ENCODE measurements at places on chromosomes 5 and 9.

- DNase-seq = no peak
Observed at GRCh38 chr5:126009566-126009965, 413.6 kb upstream of the GRAMD2B start.

GRCh38 chr9:123642291-123643278 is 286.6 kb downstream of the CRB2 start:
- DNase-seq = no peak

DNA sequence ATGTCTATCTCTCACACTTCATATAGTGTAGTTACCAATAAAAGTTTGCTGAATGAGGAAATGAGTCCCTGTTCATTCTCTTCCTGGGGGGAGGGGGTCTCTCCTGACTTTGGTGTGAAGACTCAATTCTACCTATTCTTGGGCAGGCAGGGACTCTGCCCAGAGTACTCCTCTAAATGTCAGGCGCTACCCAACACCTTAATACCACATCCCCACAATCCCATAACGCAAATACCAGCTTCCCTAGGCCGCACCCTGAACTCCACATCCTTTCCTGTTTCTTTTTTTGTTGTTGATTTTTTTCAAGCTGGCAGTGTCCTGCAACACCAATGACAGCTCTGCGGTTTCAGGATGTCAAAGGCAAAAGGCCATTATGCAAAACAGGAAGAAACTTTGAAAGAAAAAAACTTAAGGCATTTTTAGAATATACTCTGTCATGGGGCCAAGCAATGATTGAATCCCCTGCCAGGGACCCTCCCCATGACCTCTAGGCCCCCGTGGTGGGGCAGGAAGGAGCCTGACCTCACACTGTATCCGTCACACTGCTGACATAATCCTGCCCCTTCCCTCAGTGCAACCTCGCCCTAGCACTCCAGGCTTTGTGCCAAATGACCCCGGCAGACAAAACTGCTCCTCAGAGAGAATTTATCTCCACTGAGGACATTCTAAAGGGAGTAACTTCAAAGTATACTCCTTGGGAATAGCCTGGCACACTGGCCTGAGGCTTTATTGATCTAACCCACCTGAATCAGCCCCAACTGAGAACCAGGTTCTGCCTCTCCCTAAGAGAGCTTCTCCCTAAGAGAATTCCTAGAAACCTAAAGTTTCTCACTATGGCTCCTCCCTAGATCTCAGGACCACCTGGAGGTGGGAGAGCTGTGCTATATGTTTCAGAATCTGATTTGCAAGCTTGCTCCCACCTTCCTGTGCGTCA is 8.0 kb downstream of the B4GALT1 start:
- DNase-seq = no peak

DNA sequence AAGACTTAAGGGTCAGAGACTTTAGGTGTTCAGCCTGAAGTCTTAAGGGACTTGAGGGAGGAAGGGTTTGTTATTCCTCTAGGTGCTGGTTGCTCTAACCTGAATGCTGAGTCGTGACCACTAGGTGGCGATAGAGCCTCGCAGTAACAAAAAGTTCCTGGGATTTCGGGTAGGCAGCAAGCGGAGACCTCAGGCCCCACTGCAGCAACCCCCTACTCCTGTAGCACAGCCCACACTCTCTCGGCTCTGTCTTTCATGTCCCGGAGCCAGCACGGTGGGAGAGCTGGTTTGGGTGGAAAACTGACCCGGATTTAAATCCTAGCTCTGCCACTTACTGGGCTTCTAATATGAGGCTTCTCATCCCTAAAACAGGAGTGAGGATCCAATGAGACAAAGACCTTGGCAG is 100.3 kb upstream of the PANK3 start:
- peak; percentile 79 for DNase-seq

- no peak for DNase-seq
Observed at GRCh38 chr5:171770153-171770552, 15.5 kb upstream of the SMIM23 start.

- no peak for DNase-seq
Observed at GRCh38 chr5:150024346-150024984, 23.9 kb downstream of the HMGXB3 start.

DNA sequence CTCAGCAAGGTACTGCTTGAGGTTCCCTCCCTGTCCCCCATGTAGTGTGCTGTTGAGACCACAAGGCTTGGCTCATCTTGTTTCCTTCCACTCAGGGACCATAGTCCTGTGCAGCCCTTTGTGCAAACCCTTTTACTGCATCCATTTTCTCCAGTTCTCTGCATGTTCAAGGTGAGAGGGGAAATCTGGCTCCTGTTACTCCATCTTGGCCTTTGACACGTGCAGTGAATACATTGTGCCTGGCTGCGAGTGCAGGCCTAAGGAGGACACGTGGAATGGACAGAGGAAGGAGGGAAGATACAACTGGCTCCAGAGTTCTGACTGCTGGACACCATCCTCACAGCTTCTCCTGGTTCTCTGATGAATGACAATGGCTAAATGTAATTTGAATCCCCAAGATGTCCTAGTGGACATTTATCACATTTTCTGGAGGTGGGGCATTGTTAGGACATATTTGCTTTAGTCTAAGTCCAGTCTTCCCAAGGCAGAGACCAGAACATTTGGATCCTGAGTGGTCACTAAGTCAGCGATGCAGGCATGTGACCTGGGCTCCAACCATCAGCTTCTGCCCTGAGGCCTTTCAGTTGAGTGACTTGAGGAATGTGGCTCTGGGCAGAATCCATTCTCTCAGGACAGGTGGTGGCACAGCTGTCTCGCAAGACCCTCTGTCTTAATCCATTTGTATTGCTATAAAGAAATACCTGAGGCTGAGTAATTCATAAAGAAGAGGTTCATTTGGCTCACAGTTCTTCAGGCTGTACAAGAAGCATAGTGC is 189.0 kb upstream of the DAP start:
- no peak for DNase-seq
